Stimulated activated naive CD8-positive, alpha-beta T cell treated with anti-CD3 and anti-CD28 coated beads, Interleukin-15, amount 100 ng/mL, for 72 hours (primary cell): ENCODE measurements at places on chromosomes 2 and 18.

DNA sequence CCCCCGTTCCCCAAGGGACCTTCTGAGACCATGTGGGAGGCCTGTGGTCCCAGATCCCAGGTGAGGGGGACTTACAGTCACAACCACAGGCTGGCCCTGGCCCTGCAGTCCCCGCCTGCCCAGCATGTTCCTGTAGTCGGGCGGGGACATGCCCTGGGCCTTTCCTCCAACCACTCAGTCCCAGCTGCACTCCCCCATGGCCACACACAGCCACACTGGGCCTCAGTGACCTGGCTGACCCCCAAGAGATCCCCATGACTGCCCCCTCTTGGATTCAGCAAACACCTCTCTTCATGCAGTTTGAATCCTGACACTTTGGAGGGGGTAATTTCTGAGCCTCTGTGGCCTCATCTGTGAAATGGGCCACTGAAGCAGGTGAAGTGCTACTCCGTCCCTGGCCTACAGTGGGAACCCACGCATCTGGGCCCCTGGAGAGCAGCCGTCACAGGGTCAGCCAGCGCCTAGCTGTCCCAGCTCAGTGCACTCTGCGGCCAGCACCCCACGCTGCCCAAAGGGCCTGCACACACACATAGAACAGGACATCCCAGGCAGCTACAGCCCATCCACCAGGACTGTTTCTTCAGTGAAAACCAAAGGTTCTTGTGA, 12.7 kb upstream of the ARHGEF4 start:
- DNase-seq, result no peak

- DNase-seq, result no peak
Measured at GRCh38 chr18:35460736-35461161, 37.0 kb downstream of the INO80C start.

- DNase-seq, result no peak
Measured at GRCh38 chr2:80007777-80008503, 296.6 kb downstream of the LRRTM1 start.

DNA sequence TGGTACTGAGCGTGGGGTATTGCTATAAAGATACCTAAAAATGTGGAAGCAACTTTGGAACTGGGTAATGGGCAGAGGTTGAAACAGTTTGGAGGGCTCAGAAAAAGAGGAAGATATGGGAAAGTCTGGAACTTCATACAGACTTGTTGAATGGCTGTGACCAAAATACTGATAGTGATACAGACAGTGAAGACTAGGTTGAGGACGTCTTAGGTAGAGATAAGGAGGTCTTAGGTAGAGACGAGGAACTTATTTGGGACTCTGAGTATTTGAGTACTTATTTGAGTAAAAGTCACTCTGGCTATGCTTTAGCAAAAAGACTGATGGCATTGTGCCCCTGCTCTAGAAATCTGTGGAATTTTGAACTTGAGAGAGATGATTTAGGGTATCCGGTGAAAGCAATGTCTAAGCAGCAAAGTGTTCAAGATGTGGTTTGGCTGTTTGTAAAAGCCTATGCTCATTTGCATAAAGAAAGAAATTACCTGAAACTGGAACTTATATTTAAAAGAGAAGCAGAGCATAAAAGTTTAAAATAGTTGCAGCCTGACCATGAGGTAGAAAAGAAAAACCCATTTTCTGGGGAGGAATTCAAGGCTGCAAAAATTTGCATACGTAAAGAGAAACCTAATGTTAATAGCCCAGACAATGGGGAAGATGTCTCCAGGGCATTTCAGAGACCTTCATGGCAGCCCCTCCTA, 219.6 kb downstream of the PDE1A start:
- no peak for DNase-seq

DNA sequence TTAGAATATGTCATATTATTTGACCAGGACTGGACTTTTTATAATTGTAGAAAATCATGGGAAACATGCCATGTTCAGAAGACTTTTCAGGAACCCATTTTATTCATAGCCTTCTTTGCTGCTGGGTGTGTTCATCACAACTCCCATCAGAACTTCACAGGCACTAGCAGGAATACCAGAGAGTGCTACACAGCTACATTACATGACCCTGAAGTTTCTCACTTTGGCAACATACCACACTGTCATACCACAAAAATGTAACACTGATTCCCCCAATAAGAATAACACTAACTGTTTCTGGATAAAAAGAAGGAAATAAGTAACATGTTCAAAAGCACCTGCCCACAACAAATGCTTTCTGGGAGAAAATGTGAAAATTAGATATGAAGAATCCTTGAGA, 405.4 kb downstream of the CDH2 start:
- DNase-seq, result no peak

GRCh38 chr2:154449951-154450658, 248.4 kb upstream of the KCNJ3 start:
- DNase-seq, result no peak

DNA sequence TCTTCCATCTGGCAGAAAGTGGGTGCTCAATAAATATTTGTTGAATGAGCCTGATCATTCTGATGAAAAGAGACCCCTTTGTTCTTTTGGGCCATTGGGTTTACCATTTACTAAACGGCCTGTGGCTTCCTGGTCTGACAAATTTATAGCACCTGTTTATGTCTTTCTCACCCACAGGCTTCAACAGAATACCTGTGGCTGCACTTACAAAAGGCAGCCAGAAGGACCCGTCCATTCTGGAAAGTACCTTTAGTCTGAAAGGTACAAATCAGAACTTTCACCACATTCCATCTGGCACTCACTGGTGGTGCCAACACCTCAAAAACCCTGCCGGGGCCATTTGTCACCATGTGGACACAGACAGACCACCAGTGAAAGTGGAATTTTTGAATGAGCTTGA, 167.5 kb downstream of the ETAA1 start:
- DNase-seq, result no peak

DNA sequence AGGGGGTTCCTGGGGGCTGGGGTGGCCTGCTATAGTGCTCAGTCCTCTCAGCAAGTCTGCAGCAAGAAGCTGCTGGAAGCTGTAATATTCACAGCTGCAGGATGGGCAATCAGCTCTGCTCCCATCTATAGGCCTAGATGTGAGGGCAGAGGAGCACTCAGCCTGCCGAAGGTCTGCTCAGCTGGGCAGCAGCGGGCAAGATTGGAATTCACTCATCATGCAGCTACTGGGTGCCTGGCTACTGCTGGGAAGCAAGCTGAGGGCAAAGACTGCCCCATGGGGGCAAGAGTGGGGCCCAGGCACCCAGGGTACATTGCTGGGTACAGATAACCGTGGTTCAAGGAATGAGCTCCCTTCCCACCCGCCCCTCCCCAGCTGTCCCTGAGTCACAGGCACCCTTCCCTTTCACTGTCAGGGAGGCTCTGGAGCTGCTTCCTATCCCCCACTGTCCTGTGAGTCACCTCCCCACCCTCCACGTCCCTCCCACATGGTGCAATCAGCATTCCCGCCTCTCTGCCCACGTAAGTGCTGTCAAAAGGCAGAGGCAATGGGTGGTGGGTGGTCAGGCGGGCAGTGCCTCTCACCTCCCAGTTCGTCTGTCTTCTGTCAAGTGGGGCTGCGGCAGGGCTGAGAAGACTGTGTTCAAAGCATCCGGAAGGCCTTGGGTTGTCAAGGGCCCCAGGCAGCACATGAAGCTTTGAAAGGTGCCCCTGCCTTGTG, 169.2 kb downstream of the TRIM43 start:
- DNase-seq, result no peak

DNA sequence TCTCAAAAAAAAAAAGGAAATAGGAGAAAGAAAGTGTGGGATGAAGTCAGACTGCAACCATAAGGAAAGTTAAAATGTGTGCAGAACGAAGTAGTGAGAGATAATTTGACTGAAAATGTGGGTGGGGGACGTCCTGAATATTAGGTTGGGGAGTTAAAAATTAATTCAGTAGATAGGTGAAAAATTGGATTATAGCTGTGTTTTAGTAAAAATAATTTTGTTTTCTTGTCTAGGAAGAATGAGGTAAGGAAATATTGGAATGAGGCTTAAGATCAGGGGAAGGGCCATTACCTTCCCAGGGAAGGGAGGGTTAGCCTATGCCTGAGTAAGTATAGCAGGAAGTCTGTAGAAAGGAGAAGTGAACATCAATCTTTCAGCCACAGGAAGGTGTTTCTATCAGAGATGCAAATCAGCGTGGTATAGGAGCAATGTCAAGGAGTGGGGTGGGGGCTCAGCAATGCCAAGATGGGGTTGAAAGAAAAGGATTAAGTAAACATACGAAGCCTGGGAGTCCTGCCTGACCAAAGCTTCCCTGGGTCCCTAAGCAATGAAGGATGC, 250.9 kb downstream of the PIEZO2 start:
- no peak for DNase-seq

GRCh38 chr2:96617012-96617411, 21.1 kb downstream of the KANSL3 start:
- no peak for DNase-seq

GRCh38 chr18:63539904-63540510, 2.2 kb upstream of the SERPINB12 start:
- no peak for DNase-seq

GRCh38 chr2:155190342-155190741, 491.8 kb downstream of the KCNJ3 start:
- DNase-seq, result no peak

GRCh38 chr18:31998880-31999412, 19.7 kb upstream of the RNF125 start:
- DNase-seq, result no peak

- DNase-seq, result no peak
Measured at GRCh38 chr2:68024450-68024849, 38.4 kb downstream of the C1D start.

- no peak for DNase-seq
Measured at GRCh38 chr2:129191530-129191929, 787.9 kb upstream of the RAB6C start.

DNA sequence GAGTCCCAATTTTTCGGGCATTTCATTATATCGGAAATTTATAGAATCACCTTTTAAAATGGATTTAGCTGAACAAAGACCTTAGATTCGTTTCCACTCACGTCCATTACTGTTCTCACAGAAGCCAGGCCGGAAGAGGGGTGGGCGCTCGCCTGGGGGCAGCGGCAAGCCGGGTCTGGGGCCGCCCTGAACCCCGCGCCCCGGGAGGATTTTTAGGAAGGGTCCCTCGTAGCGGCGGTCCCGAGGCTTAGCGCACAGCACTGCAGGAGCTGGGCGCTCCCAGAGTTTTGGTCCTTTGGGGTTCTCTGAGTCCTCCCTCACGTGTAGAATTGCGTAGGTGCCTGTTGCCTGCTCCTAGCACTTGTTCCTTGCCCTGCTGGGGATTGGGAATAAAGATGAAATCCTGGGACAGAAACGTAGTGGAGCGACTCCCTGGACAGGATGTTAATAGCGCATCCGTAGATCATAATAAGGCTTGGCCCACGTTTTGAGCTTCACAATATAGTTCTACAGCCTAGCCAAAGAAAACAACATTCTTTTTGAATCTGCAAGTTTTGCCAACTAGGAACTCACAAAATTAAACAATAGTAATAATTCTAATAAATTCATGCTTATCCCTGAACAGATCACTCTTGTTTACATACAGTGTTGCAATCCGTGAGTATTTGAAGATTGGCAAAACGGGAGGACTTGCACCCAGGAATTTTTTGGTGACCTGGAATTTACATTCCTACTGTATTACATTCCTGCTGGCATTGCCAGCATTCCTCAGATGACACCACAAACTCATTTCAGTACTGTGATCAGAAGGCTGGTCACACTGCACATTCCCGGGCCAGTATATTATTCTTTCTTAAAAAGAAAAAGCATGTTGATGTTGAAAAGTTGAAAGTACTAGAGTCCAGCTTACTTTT, 875 bp downstream of the C18orf63 start:
- DNase-seq, result no peak

DNA sequence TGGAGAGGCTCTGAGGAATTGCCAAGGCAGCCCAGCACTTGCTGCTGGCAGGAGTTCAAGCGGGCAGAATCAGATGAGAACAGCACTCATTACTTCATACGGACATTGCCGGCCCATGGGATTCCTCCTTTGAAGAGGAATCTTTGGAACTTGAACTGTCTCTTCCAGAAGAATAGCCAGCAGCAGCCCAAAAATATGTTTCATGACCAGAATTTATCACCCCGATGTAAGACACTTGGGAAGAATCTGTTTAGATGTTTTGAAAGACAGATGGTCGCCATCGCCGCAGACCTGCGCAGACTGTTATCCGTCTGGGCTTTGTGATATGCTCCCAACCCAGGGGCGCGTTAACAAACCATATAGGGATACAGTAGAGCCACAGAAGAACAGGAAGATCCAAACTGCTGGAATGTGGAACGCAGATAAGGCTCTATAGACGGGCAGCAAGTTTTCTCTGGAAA, 3.7 kb upstream of the ADI1 start:
- no peak for DNase-seq

DNA sequence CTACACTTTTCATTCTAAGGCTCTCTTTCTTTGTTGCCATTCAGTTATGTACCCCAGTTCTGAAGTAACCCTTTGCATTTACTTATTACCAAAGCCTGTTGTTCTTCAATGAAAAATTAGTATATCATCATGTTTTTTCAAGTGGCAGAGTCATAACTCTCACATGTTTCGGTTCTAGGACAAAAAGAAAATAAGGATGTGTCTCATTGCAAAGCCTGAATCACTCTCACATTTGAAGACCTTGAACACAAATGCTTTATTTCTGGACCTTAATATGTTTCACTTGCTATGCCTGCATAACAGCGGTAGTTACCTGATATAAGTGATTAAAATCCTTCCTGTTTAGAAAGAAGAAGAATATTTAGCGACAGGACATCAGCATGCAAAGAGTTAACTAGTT, 49.1 kb downstream of the ZEB2 start:
- no peak for DNase-seq

DNA sequence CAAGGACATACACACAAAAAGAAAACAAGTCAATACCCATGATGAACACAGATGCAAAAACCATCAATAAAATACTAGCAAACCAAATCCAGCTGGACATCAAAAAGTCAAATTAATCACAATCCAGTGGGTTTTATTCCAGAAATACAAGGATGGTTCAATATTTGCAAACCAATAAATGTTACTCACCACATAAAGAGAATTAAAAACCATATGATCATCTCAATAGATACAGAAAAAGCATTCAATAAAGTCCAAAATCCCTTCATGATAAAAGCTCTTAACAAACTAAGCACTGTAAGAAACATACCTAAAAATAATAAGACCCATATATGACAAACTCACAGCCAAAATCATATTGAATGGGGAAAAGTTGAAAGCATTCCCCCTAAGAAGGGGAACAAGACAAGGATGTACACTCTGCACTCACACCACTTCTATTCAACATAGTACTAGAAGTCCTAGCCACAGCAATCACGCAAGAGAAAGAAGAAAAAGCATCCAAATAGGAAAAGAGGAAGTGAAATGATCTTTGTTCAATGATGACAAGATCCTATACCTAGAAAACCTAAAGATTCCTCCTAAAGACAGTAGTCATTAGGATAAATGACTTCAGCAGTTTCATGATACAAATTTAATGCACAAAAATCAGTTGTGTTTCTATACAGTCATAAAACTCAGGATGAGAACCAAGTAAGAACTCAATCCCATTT, 62.6 kb downstream of the TRAPPC8 start:
- DNase-seq, result no peak

- DNase-seq, result no peak
Measured at GRCh38 chr2:174339561-174340399, 5.0 kb downstream of the SP9 start.
